Transverse colon (tissue), 4 donors: ENCODE measurements at places on chromosomes 1 and 21. TPM values are rescaled to one million over a fixed set of nuclear protein-coding genes. Genes with fewer than 3 reads are reported as not detected.

DNA sequence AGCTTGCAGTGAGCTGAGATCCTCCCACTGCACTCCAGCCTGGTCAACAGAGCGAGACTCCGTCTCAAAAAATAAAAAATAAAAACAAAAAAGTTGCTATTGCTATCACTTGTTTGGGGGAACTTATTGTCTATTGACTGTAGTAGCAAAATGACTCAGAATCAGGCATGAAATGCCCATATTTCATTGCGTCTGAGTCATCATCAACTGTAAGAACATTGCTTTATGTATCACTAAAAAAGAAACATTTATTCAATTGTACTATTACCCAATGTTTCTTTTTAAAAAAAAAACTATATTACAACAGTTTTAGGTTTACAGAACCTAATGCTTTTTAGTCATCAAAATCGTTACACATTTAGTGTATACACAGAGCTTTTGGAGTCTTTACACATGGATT, 91.0 kb upstream of the FMN2 start:
- H3K27ac ChIP-seq: no peak overlapping the region
- H3K4me3 ChIP-seq: no peak overlapping the region
- peaks cover 77% of the 10 kb centered on the region for H3K27me3 ChIP-seq
- no peak for DNase-seq

GRCh38 chr1:55456971-55457370, 241.8 kb upstream of the USP24 start:
- H3K27me3 ChIP-seq: no peaks in the 10 kb centered on the region
- H3K4me1 ChIP-seq: no peaks in the 10 kb centered on the region
- no peak overlapping the region for H3K4me3 ChIP-seq
- H3K36me3 ChIP-seq: no peaks in the 10 kb centered on the region
- no peak for DNase-seq

- no peak overlapping the region for H3K4me3 ChIP-seq
- DNase-seq: no peak
- no peak overlapping the region for H3K27ac ChIP-seq
- no peaks in the 10 kb centered on the region for H3K36me3 ChIP-seq
- no peaks in the 10 kb centered on the region for H3K27me3 ChIP-seq
Measured at GRCh38 chr1:177793900-177794299, 176.0 kb downstream of the SEC16B start.

DNA sequence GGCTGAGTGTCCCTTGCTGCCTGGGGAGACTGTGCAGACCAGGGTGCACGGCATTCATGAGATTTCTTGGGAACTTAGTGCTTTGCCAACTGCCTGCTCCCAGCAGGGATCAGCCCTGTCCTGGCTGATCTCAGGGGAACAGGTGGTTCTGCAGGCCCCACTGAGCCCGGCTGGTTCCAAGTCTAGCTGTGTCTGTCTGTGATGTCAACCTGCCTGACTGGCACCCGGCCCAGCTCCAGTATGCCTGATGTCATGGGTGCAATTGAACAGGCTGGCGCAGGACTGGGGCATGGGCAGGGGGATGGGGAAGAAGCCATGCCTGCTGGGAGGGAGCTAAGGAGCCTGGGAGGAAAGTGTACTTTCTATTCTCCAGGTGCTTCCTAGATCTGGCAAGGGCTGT, 227.1 kb downstream of the GRIK3 start:
- no peaks in the 10 kb centered on the region for H3K36me3 ChIP-seq
- H3K27me3 ChIP-seq: no peaks in the 10 kb centered on the region
- H3K4me3 ChIP-seq: no peak overlapping the region

DNA sequence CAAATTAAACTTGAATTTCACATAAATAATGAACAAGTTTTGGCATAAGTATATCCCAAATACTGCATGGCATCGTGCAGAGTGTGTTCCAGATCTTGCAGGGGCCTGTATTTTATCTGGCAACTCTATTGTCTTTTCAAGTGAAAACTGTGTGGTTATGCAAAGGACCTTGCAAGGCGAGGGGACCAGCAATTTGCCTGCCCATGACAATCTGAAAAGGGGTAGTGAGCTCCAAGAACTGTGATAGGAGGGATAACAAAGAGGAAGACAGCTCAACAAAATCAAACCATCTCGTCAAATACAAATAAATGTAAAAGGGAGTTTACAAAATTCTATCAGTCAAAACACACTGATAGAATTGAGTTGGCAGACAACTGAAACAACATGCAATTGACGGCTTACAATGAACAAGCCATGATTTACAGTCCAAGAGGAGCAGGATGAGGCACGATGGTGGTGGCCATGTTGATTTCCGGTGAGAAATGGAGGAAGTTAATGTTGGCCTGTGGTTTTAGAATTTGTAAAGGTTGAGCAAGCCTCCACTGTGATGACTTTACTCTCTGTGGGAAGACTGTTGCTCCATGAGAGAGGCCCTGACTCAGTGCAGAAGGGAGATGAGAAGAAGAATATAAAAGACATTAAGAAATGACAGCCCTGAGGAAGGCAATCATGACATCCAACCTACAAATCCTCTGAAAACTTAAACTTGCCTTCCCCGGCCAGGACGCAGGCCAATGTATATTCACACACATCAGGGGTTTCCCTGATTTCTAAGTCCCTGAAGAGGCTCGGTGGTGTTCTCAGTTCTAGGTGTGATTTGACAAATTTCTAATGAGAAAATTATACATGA, 132.2 kb downstream of the ADSS2 start:
- H3K4me3 ChIP-seq: no peak overlapping the region
- H3K27ac ChIP-seq: peak overlapping the region; percentile 20
- H3K27me3 ChIP-seq: no peaks in the 10 kb centered on the region
- H3K36me3 ChIP-seq: no peaks in the 10 kb centered on the region

DNA sequence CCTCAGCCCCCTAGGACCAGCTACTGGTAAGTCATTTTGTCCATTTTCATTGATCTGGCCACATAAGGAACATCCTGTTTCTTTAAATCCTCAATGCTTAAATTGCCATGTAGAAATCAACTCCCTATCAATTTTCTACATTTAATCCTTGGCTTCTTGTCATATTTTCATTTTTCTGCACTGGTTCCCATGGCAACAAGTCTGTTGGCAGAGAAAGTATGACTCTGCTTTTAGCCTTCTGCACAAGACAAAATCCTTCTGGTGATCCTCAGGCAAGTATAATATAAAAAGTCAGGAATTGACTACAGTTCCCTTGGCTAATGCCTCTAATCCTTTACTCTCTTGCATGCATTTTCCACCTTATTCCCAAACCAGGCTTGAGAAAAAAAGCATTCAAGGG, 65.0 kb downstream of the LRRC40 start:
- DNase-seq: no peak
- no peaks in the 10 kb centered on the region for H3K4me1 ChIP-seq
- H3K36me3 ChIP-seq: no peaks in the 10 kb centered on the region

DNA sequence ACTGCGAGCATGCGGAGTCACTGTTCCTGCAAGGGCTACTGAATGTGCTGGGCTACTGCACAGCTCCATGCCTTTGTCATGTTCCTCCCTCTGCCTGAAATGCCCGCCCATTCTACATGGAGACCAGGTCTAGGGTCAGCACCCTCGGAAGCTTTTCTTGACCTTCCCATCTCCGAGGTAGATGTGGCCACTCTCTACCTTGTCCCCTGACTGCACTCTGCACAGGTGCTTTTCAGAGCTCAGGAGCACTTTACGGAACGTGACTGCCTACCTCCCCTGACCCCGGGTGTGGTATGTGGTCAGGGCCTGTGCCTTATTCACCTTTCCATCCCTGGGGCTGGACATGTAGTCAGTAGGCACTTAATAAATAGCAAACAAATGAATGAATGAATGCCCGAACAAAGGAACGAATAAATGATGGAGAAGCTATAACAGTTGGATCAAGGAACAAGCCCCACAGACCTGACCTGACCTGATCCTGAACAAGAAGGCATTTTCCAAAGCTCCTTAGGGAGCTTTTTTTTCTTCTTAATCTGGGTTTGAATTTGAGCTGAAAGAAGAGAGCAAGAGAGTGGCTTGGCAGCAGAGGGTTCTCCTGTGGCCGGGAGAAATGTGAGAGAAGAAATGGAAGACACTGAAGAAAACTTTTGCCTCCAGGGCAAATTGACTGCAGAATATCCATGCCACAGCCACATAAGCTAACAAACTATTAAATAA, 7.9 kb downstream of the RD3 start:
- no peak overlapping the region for H3K27ac ChIP-seq
- H3K36me3 ChIP-seq: no peaks in the 10 kb centered on the region
- no peak for DNase-seq
- peaks cover 12% of the 10 kb centered on the region for H3K27me3 ChIP-seq
- H3K4me3 ChIP-seq: no peak overlapping the region
- no peaks in the 10 kb centered on the region for H3K4me1 ChIP-seq

DNA sequence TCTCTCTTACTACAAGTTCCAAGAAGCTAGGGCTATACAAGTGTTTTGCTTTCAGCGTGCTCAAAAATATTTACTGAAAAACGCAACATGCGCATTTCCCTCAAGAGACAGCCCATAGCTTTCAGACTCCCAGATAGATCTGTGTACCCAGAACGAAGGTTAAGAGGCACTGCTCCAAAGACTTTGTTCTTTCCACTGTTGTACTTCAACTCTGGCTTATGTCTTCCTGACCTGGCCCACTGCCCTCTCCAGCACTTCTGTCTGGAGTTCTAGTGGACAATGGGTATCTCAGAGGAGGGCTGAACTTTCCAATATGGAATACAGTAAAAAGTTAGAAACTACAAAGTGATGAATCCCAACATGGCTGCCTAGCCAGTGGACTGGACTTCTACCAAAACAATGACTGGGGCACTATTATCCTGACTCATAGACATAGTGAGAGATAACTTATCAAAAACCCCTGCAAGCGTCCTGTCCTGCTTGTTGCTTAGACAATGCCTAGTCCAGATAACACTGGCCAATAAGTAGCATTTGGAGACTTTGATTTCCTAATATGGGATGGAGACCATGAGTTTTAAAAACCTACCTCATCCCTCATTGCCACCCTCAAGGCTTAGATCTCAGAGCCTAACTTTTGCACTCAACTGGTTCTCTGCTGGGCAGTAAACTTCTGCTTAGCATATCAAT, 8.8 kb upstream of the ADAR start:
- H3K27ac ChIP-seq: no peak overlapping the region
- H3K4me3 ChIP-seq: no peak overlapping the region
- no peaks in the 10 kb centered on the region for H3K36me3 ChIP-seq
- H3K4me1 ChIP-seq: no peaks in the 10 kb centered on the region

GRCh38 chr1:82752046-82752445, 951.3 kb downstream of the ADGRL2 start:
- H3K4me1 ChIP-seq: no peaks in the 10 kb centered on the region
- no peaks in the 10 kb centered on the region for H3K27me3 ChIP-seq
- no peaks in the 10 kb centered on the region for H3K36me3 ChIP-seq
- H3K27ac ChIP-seq: no peak overlapping the region
- H3K4me3 ChIP-seq: no peak overlapping the region

DNA sequence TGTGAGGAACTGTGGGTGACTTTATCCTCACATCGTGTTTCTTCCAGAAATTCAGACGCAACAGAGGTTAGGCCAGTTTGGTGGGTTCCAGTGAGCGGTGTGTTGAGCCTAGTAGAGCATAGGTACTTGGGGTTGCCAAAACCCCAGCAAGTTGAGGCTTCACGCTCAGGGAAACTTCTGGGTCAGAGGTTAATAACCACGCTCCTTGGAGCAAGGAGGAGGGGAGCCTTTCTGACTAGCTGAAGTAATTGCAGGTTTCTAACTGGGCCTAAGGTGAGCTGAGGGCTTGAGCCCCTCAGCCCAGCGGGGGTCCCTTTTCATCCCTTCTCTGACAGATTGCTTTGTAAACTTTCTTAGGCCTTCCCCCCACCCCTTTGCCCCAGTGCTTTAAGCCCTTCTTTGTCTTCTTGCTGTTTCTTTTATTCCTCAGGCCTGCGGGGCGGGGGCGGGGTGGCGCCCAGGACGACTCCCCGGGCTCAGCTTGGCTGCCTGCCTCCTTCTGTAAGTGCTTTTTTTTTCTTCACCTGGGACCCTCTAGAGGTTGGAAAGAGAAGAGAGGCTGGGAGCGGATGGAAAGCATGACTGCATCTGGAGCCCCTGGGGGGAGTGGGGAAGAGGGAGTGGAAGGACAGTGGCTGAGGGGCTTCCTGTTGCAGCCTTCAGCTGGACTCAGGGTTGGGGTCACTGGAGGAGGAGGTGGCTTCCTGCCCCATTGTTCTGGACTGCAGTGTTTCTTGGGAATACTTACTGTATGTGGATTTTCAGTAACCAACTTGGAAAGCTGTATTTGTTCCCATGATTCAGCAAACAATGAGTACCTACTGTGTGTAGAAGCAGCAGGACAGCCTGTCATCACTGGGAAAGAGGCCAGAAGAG, 1.3 kb upstream of the ZNF436 start:
- no peaks in the 10 kb centered on the region for H3K27me3 ChIP-seq
- H3K4me1 ChIP-seq: peaks cover 38% of the 10 kb centered on the region
- peak; percentile 26 for DNase-seq
- H3K27ac ChIP-seq: peak overlapping the region; percentile 99

DNA sequence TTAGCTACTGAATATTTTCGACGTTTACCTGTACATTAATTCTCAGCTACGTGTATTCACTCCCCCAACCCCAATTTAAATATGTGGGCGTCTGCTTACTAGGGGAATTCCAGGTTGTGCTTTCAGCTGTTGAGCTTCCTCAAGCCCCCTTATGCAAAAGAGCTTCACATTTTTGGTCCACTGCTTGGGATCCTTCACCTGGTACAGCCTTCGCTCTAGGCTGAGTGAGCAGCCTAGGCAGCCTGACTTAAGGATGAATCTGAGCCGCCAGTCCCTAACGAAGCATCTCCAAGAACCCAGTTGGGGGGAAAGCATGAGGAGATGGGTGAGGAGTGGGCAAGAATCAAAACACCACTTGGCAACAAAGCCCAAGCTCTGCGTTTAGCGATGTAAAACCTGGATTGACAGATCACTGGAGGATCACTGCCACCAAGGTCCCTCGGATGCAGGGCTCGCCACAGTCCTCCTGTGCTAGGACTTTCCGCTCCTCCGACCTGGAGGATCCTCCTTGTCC, 674 bp downstream of the BCL10 start:
- H3K4me1 ChIP-seq: peaks cover 53% of the 10 kb centered on the region
- peak; percentile 25 for DNase-seq
- no peaks in the 10 kb centered on the region for H3K36me3 ChIP-seq
- no peaks in the 10 kb centered on the region for H3K27me3 ChIP-seq
- peak overlapping the region; percentile 98 for H3K27ac ChIP-seq
- peak overlapping the region; percentile 86 for H3K4me3 ChIP-seq

GRCh38 chr21:29506947-29507346, 208.2 kb downstream of the BACH1 start:
- H3K36me3 ChIP-seq: no peaks in the 10 kb centered on the region
- no peak overlapping the region for H3K27ac ChIP-seq
- H3K27me3 ChIP-seq: no peaks in the 10 kb centered on the region
- H3K4me1 ChIP-seq: no peaks in the 10 kb centered on the region

DNA sequence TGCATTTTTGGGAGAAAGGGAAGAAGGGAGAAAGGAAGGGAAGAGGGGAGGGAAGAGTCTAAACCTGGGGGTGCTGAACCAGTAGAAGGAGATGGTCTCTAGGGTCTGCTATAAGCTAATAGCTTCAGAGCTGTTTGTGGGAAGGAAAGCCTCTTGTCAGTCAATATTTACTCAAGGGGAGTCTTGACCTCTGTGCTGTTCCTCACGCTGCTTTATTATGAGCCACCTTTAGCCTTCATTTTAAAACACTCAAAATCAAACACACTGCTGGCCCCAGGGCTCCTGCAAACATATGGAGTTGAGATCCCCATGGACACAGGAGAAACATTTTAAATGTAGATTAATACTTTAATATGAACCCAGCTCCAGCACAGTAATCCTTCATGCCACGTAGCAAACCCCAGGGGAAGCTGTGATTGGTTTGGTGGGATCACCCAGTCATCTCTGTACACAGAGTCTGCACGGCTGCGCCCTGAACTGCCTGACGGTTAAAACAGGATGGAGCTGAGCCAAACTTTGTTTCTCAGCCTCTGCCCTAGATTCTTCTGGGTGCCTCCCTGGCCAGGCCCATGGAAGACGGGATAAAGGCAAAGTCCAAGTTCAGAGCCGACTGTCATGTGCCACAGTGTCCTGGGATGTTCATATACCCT, 40.2 kb upstream of the VWA5B1 start:
- no peaks in the 10 kb centered on the region for H3K36me3 ChIP-seq
- no peak overlapping the region for H3K4me3 ChIP-seq
- peaks cover 46% of the 10 kb centered on the region for H3K4me1 ChIP-seq
- DNase-seq: peak; percentile 89

The PPIAL4G gene
- not detected for total RNA-seq

The C4BPA gene
- total RNA-seq: 2.2 TPM
